Activated naive CD4-positive, alpha-beta T cell treated with anti-CD3 and anti-CD28 coated beads, Interleukin-2, amount 50 U/mL, for 72 hours (primary cell): ENCODE measurements at places on chromosomes 12 and 14. TPM values are rescaled to one million over a fixed set of nuclear protein-coding genes. Genes with fewer than 3 reads are reported as not detected.

DNA sequence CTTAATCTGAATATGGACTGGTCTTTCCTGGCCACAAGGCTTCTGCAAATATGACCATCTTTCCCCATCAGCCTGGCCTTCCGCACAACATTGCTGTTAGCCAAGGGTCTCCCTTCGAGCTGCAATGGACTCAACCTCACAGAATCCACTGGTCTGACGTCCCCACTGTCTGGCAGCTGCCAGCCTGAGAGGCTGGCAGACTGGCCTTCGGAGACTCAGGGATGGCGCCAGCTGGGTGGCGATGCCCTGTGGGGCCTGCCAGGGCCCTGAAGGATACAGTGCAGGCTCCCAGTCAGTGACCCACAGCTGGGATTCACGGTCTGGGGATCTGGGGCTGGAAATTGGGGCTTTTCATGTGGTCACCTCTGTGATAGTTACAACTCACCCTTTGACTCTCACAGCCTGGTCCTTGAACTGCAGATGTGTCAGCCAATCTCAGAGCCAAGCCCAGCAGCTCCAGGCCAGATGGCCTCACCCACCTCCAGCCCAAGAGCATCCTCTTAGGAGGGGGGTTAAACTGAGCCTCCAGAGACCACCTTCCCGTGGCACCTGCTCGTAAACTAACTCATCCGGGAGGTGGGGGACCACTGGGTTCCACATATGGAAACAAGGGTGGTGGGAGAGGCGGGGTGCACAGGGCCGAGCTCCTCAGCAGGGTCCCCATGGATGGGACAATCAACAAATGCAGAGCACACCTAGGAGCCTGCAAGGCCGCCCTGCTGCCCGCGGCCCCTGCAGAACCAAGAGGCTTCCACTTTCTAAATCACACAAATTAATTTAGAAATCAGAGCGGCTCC is 21.1 kb upstream of the C14orf180 start:
- DNase-seq, result no peak

- no peak for DNase-seq
Measured at GRCh38 chr14:104399432-104400155, 180.0 kb upstream of the C14orf180 start.

DNA sequence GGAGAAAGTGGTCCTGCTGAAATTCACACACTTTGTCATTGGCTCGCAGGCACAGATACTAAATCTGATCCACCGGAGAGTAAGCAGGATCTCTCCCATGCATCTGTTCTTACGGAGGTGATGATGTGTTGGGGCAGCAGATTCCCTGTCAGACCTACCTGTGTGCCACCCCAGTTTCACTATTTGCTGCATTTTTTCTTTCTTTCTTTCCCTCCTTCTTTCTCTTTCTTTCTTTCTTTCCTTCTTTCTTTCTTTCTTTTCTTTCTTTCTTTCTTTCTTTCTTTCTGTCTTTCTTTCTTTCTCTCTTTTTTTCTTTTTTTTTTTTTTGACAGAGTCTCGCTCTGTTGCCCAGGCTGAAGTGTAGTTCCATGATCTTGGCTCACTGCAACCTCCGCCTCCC is 37.4 kb downstream of the WSCD2 start:
- no peak for DNase-seq

DNA sequence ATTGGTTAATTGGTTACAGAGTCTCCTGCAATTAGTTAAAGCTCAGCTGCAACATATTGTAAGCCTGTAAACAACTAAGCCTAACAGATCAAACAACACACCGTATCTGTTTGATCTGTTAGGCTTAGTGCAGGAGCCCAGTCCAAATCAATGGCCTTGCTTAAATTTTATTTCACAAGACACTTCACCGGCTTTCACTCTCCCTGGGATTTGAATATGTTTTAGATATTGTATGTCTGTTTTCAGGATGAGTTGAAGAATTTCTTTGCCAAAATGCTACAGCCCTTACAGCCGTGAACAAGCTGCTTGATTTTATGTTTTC is 5.5 kb upstream of the RNASE1 start:
- no peak for DNase-seq

The GALNT8 gene
- 1.8 TPM for total RNA-seq

The RPS29 gene
- total RNA-seq, result 2,240 TPM
